ENCODE measurements at places on chromosomes 2 and 18.
A peak's percentile ranks its signal among the peaks of the same experiment; 100 is the strongest.

GRCh38 chr2:7037340-7038333, 120.4 kb downstream of the RNF144A start:
- DNase-seq, result peak; percentile 41

- DNase-seq, result no peak
Observed at GRCh38 chr2:188787021-188787657, 187.0 kb upstream of the COL3A1 start.

DNA sequence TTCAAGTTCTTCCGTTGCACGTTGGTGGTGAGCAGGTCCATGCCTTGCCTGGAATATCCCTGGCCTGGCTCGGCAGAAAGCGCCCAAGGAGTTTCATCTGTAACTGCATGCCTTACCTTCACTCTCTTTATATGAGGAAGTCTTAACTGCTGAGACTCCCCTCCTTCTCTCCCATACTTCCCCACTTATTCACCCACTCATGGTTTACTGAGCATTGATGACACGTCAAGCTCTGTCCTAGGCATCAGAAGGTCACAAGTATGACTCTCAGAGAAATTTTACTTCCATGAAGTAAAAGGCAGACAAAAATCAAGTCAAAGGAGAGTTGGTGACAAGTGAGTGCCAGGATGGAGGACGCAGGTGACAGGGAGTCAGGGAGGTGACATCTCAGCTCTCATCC, 68.2 kb downstream of the TBC1D8 start:
- no peak for DNase-seq

- DNase-seq, result no peak
Observed at GRCh38 chr18:160831-161570, 2.6 kb downstream of the USP14 start.

- DNase-seq, result no peak
Observed at GRCh38 chr2:11159574-11160170, 4.4 kb downstream of the SLC66A3 start.

DNA sequence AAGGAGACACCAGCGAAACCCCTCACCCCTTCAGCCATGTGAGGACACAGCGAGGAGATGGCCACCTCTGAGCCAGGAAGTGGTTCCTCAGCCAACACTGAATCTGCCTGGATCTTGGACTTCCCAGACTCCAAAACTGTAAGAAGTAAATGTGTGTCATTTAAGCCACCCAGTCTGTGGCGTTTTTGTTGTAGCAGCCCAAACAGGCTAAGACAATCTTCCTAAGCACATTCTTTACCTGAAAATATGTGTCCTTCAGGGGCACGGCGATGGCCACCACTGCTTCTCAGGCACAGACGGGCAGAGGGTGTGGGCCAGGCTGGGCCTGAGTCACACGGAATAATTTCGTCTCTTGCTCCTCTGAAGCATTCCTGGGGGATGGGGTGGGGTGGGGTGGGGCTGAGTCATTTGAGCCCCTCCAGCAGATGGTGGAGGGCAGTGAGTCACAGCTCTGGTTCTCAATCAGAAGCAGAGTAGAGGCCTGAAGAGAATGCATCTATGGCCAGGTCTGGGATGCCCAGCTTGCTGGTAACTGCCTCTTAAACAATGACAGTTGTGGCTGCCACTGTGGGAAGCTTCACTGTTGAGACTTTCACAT, 142.4 kb downstream of the CAPN13 start:
- DNase-seq, result no peak

- DNase-seq, result no peak
Observed at GRCh38 chr18:51621864-51622160, 424.3 kb upstream of the MEX3C start.

- no peak for DNase-seq
Observed at GRCh38 chr2:155062250-155062921, 363.9 kb downstream of the KCNJ3 start.

DNA sequence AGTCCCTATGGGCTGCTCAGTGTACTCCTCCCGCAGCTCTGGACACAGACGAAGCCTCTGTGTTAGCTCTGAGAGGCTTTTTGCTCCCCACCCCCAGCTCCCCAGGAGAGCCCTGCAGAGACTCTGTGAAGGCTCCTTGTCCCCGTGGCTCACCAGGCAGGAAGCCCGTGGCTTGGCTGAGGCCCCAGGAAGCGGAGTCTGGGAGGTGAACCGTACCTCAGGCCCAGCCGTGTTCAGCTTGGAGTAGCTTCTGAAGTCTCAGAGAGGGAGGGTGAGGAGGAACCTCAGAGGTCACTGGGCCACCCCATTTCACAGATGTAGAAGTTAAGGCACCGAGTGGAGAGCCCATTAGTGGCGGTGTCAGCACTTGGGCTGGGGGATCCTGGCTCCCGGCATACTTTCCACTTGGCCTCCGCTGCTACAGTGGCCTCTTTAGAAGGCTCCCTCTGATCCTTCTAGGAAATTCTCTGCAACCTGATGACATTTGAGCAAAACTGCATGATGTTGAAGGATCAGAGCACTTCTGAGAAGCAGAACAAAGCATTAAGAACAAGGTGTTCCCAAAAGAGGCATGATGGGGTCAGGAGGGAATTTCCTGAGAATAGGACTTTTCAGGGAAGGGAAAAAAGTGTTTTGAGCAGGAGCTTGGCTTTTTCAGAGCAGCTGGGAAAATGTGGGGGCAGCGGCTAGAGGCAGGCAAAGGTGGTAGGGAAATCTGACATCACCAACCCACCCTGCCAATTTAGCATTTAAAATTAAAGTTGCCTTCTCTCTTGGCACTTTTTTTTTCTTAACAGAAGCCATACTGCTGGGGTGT, 79.1 kb downstream of the MCFD2 start:
- no peak for DNase-seq
